GM12878 (cell line): ENCODE measurements at places on chromosomes 7 and 10.

GRCh38 chr10:64785816-64786215, 1264.6 kb downstream of the REEP3 start:
- DNase-seq = no peak

- no peak for DNase-seq
Measured at GRCh38 chr7:122225874-122226273, 78.7 kb downstream of the FEZF1 start.

- DNase-seq = no peak
Measured at GRCh38 chr10:77156406-77156879, 481.2 kb downstream of the KCNMA1 start.

- DNase-seq = no peak
Measured at GRCh38 chr7:93430917-93431588, 143.5 kb downstream of the CALCR start.

DNA sequence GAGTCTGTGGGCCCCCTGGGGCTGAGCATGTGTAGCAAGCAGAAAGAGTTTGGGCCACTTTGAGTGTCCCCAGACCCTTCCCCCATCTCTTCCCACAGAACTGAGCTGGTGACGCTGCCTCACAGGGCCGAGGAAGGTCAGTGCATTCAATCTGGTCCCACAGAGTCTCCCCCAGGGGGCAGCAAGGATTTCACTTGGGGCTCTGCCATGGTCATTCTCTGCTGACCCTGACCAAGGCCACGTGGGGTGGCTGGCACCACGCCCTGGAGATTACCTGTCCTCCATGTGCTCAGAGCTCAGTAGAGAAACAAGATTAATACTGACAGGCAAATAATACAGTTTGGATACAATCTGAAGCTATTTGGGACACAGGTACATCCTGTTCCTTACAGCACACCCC, 30.2 kb downstream of the ADRA2A start:
- no peak for DNase-seq

GRCh38 chr10:24456322-24456721, 247.4 kb downstream of the KIAA1217 start:
- no peak for DNase-seq

GRCh38 chr7:92875173-92875572, 38.8 kb upstream of the CDK6 start:
- DNase-seq = no peak

GRCh38 chr7:14218338-14218737, 228.9 kb upstream of the ETV1 start:
- DNase-seq = no peak

- DNase-seq = no peak
Measured at GRCh38 chr7:74569501-74570075, 87.9 kb upstream of the GTF2I start.

GRCh38 chr10:79266084-79266483, 81.2 kb upstream of the PPIF start:
- no peak for DNase-seq

- no peak for DNase-seq
Measured at GRCh38 chr7:82167558-82168314, 275.8 kb downstream of the CACNA2D1 start.

GRCh38 chr10:14123139-14123538, 207.6 kb downstream of the FRMD4A start:
- no peak for DNase-seq

DNA sequence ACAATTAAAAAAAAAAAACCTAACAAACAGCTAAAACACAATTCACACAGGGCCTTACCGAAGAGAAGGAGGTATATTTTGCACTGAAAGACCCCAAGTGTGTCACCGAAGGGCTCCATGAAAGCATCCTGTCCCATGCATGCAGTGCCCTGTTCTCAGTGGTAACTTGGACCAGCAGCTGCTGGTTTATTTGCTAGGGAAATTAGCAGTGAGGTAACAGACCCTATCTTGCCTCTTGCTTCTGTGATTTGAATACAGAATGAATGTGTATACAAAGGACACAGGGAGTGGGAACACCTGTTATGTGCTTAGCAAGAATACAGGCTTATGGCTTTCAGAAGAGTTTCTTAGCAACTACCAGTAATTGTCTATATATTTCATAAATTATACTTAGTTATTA, at the start of gene HEPACAM2:
Gene HEPACAM2, minus strand, starts transcription at position 160 of the 400 bp plus-strand sequence.
- no peak for DNase-seq

- DNase-seq = no peak
Measured at GRCh38 chr7:41428381-41428780, 274.5 kb downstream of the INHBA start.

GRCh38 chr7:40205992-40206391, 71.2 kb downstream of the SUGCT start:
- DNase-seq = no peak
